ENCODE measurements at places on chromosomes 1 and 21. TPM values are rescaled to one million over a fixed set of nuclear protein-coding genes. Genes with fewer than 3 reads are reported as not detected.

- no peak for DNase-seq
Measured at GRCh38 chr1:161549652-161550051, at the start of gene FCGR3A. Gene FCGR3A (minus strand): TSS chr1:161549818. CDS start chr1:161549736, 82 bp downstream.

DNA sequence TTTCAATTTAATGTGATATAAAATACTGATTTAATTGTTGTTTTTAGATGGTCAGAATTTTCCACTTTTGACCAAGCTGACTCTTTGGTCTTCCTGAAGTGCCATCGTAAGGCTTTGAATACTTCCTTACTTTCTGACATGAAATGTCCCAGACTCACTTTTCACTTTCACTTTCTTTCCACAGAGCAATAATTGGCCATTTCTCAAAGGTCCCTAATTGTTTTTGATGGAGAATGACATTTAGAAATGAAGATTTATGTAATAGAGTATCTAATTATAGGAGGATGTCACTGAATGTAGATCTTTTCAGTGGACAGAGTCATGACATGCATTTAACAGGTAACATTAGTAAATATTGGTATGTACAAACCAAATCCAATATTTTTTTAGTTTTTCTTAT lies 1141.6 kb downstream of the KCNT2 start:
- no peak for DNase-seq

DNA sequence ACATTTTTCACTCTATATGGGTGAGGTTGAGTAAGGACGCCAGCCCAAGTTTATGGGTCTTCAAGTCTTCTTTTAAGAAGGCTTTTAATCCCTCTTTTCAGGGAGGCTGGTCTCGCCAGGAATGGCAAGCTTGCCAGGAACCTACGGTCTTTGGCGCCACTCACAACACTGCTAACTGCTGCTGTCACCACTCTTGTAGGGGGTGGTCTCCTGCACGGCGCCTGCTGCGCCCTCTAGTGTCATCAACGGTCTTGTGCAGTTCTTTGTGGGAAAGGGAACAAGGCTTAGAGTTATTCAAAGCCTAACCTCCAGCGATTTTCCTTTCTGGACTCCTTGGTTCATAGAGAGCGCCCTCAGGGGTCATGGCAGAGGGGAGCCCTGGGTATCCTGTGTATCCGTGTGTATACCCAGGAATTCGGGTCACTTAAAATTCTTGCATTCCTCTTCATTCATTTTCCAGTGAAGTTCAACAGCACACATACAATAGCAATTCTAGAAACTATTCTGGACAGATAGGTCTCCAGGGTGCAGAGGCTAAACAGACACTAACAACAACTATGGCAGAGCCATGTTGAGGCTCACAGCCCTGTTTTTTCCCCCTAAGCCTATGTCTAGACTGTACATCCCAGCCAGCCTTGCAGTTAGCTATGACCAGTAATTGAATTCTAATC lies 392.8 kb upstream of the CAMK1G start:
- no peak for DNase-seq

DNA sequence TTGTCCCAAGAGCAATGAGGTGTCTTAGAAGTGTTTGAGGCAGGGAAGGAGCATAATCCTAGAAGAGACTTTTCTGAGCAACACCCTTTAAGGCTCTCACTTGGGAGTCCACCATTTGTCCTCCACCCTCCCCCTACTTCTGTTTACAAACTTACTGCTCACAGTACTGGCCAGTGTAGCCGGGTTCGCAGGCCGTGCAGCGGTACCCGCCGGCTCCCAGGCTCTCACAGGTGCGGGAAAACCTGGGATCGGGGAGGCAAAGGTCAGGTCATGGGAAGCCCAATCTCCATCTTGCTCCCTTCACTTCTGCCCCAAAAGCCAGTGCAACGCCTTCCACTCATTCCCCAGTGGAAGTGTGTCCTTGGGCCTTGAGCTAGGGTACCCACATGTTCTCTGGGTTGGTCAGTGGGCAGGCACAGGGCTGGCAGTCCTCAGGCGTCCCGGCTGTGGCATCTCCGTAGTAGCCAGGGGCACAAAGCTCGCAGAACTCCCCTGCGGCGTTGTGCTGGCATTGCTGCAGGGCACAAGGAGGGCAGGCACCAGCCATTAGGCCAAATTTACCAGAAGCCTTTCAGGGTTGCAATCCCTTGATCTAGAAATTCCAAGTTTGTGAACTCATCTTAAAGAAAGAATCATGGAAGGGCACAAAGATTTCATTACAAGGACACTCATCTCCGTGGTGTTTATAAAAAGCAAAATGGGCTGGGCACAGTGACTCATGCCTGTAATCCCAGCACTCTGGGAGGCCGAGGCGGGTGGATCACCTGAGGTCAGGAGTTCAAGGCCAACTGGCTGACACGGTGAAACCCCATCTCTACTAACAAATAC lies 49.8 kb downstream of the LDLRAD2 start:
- DNase-seq, result no peak

- DNase-seq, result no peak
Measured at GRCh38 chr21:43884861-43885417, 19.9 kb downstream of the AGPAT3 start.

Gene USP21
- 32.1 TPM for total RNA-seq

Gene GSTM1
- total RNA-seq, result not detected

Gene SLX9
- 21.4 TPM for total RNA-seq

Measured in prostate gland (tissue), 2 donors.